ENCODE measurements at places on chromosomes 5 and 9.

GRCh38 chr9:93085676-93086075 lies 10.3 kb upstream of the CARD19 start:
- DNase-seq, result no peak

GRCh38 chr9:122158202-122158601 lies 1.4 kb downstream of the NDUFA8 start:
- peak; percentile 45 for DNase-seq

DNA sequence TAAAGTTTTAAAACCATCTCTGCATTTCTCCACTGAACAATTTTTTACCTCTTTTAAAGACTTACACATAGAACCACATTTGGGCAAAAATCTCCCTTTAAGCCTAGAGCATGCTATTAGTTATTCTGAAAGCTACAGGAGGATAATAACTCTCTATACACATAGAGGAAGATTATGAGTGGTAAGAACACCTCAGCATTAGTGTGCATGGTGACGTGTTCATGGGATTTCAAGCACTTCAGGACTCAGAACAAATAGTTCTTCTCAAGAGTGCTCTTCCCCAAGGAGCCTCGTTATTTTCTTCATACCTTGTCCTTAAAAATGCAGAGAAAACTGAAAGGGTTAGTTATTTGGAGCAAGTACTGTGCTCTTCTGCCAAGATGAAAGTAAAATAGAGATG lies 256.9 kb upstream of the TUSC1 start:
- DNase-seq, result no peak

GRCh38 chr5:114822863-114823262 lies 346.8 kb downstream of the TRIM36 start:
- no peak for DNase-seq

DNA sequence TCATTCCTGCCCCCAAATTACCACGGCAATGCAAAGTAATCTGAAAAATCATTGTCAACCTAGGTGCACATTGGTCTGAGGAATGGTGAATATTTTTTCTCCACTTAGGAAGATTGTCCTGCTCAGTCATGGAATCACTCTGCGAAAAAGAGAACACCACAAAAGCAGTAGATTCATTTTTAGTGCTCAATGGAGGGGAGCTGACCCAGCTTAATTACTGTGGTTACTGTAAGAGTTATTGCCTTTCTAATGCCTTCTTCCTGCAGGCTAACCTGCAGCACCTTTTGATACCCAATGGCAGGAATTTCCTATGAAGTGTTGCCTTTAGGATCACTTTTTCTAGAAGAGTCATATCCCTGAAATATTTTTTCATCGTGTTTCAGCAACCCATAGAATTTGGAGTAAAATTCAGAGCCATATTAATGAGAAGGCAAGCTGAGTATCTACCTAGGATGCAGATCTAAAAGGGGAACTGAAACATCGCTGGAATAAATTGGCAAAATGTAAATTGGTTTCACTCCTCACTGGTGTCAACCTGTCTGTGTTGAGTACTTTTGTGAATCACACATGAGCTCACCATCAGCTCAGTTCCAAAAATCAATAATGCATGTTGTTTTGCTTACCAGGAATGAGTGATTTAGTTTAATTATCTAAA lies 464.5 kb downstream of the CSNK1G3 start:
- DNase-seq, result no peak

GRCh38 chr5:54001976-54002775 lies 308.2 kb downstream of the ARL15 start:
- no peak for DNase-seq

DNA sequence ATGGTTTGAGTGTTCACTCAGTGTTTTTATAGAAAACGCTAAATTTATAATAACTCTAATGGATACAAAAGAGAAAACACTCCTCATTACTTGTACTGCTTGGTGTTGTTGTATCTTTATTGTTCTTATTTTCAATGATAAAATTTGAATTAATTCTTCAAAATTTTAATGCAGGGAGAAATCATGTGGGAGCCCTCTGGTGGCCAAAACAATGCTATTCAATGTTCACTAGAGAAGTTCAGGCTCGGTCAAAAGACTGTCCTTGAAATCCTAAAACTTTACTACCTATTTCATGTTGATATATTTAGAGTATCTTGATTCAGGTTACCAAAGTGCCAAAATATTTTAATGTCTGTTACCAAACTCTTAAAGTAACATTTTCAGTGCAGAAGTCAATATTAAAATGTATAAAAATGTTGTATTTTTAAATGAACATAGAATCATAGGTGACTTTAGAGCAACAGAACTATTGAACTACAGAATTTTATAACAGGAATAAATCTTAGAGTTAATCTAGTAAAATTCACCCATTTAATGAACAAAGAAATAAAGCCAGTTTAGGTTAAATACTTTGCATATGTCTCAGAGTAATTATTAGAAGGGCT lies 1259.8 kb downstream of the PTPRD start:
- no peak for DNase-seq

- DNase-seq, result no peak
These were observed 35.1 kb upstream of the NANS start for GRCh38 chr9:98021306-98022040.

DNA sequence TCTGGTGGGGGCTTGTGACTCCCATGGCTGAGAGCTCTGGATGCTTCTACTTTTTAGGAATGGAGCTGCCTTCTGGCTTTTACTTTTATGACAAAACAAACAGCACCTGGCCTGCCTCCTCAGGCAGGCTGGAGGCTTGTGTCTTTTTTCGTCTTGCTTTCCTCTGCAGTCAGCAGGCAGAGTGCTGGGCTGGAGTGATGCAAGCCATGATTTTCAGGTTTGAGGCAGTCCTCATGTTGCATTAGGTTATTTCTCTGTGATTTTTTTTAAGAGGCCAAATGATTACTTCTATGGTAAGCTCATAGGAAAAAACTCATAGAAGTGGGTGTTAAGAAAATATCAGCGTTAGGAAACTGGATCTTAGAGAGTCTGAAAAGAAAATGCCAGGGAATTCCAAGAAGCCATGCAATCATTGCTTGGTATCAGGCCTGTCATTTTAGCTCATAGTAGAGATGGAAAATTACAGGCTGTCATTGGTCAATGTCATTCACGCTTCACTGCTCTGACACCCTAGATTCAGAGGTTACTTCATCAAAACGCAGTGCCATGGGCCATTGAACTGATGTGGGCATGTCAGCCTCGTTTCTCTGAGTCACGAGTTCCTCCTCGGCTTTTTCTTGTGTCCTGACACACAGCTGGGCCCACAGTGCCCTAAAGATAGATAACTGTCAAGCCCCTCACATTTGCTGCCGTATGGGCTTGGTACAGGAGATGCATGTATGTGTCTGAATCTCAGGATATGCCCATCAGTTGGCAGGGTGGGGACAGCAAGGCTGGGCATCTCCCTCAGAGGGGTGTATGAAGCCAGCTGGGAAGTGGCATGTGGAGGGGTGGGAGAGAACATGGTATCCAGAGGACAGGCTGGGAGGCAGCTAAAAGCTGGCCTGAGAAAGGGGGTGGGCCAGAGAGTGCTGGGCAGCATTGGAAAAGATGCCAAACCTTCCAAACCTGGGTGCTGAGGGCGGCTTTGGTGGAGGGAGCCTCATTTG lies 151.8 kb downstream of the HSPA4 start:
- DNase-seq, result no peak

DNA sequence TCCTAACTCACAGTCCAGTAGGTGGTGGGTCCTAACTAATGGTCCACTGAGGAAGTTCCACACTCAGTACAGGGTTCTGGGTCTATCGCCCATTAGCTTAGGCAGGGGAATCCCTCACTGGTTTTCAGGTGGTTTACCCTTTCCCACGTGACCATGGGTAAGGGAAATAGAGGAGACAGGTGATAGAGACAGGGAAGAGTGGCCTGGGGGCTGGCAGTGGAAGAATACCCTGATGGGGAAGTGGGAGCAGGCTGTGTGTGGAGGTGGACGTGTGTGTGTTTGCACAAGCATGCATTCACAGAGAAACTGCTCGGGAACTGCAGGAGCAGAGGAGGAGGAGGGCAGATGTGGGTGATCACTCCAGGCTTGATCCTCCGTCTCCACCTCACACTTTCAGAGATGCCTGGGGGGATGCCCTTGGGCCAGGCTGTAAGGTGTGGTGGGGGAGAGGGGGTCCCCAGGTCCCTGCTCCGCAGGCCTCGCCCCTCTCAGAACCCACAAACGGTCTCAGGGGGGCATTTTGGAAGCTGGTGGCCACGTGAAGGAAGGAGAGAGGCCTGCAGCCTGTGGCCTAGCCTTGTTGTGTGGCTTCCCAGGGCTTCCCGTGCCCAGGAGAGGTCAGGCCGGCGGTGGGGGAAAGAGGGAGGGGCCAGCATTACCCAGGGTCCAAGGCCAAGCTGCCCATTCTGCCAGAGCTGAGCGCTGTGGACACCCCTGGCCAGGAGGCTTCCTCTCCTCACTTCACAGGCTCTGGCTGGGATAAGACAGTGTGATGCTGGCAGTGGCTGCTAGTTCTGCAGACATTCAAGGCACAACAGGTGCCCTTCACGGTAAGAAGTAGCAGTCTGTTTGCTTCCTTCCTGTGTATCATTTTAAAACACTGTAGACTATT lies 80.0 kb downstream of the OTULIN start:
- DNase-seq, result no peak

GRCh38 chr5:116864838-116865190 lies 290.2 kb upstream of the SEMA6A start:
- no peak for DNase-seq

GRCh38 chr9:132059361-132059760 lies 20.3 kb downstream of the MED27 start:
- DNase-seq, result no peak

GRCh38 chr5:9514968-9515367 lies 30.9 kb downstream of the SEMA5A start:
- DNase-seq, result no peak

GRCh38 chr9:96206156-96206751 lies 95.7 kb downstream of the HSD17B3 start:
- no peak for DNase-seq

- DNase-seq, result no peak
These were observed 1.5 kb upstream of the CLIC3 start for GRCh38 chr9:136997830-136998234.

DNA sequence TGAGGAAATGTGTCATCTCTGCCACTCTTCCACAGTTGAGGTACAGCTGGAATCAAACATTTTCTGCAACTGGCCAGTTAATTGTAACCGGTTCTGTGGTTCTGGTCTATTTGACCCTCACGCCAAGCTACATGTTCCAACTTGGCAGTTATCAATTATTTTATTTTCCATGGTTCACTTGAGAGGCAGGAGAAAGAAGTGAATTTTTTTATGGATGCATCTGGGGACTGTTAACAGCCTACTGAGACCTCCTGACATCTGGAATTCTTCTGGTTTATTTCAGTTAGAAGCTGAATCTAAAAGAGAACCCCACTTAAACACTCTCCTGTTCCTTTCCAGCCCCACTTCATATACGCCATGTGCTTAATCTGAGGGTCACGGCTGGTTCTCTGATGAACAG lies 372.3 kb downstream of the DNAH5 start:
- DNase-seq, result no peak

DNA sequence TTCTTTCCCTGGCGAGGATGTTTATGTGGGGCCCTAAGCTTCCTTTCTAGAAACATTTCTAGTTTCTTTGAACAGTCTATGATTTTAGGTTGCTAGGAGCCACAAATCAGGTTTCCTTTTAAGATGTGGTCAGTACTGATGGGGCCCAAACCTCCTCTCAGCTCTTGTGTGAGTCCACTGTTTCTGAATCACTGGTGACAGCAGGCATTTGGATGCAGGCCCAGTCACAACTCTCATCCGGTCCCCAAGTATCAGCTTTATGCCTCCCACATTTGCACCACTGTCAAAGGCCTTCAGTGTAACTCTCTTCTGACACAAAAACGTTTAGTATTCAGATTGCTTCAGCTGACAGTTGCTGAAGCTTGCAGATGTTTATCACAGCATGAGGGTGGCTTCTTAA lies 7.8 kb downstream of the DMRT2 start:
- DNase-seq, result no peak

DNA sequence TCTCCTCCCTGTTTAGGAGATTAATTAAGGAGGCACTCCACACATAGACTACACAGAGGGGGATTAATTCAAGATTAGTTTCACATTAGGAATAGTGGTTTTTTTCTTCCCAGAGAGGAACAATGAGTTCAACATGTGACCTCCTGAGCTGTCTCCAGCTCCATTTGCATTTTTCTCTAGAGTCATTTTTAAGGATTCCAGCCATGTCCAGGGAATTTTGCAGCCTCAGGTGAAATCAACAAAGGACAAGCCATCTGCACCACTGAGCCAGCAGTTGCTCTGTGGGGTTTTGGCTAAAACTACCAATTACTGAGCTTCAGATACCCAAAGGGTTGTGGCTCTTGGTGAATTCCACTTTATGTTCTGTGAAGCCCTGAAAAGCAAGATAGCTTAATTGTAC lies 258.5 kb upstream of the PPP1R2B start:
- DNase-seq, result no peak

DNA sequence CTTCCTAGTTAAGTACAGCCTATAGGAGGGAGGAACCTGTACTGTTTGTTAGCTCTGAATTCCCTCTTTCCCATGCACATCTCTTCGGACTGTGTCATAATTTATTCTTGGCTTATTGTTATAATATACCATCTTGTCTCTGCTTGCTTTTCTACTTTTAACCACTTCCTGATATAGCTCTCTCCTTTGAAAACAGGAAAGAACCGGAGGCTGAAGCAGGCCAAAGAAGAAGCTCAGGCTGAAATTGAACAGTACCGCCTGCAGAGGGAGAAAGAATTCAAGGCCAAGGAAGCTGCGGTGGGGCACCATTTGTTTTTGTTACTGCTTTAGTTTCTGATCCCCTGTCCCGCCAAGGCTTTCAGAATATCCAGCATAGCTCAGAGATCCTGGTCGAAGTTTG lies 4.8 kb downstream of the ATP6V1G1 start:
- no peak for DNase-seq

DNA sequence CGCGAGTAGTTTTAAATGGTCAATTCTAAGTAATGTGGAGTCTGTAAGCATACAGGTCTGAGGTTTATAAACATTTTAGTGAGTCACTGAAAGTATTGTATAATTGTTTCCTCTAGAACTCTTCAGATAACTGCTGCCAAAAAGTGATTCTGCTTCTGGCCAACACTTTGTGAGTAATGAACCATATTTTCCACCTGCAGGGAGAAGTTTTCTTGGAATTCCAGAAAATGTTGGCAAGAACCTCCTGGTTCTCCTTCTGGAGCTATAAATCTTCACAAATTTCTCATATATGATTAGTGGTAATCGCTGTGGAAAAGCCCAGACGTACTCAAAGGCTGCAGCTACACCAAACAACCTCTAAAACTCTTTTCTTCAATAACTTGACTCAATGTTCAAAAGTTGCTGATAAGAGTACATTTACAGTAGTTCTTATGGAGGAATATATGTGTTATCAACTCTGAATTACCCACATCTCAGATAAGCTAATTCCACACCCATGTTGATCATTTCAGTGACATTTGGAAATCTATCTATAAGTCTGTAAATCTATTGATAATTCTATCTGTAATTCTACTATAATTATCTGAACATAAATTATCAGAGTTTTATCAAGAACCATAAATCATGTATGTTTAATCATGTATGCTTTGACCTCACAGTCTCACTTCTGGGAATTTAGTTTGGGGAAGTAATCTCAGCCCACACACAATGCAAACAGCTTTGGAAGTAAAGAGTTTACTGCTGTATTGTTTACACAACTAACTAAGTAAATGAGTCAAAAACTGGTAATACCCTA lies 74.1 kb downstream of the FNBP1 start:
- peak; percentile 76 for DNase-seq
